ENCODE measurements at places on chromosomes 4 and X.

- DNase-seq, result no peak
These were observed 55.7 kb downstream of the SPANXN3 start for GRCh38 chrX:143461606-143462005.

DNA sequence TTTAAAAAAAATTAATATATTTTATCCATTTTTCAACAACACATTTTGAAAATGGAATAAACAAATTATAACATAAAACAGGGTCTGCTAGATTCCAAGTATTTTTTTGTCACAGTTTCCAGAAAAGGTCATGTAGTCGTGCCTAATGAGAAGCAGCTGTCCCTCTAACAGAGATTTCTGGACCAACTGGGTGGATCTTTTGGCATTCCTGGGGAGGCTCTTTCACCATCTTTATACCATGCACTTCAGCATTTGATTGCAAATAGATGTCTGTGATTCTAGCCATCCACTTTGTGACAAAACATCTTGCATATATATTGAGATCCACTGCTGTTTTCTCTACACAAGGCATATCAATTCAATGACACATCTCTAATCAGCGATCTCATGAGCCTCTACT, 210.7 kb upstream of the LDB2 start:
- no peak for DNase-seq

- DNase-seq, result no peak
These were observed 174.0 kb upstream of the GATB start for GRCh38 chr4:151934766-151935165.

DNA sequence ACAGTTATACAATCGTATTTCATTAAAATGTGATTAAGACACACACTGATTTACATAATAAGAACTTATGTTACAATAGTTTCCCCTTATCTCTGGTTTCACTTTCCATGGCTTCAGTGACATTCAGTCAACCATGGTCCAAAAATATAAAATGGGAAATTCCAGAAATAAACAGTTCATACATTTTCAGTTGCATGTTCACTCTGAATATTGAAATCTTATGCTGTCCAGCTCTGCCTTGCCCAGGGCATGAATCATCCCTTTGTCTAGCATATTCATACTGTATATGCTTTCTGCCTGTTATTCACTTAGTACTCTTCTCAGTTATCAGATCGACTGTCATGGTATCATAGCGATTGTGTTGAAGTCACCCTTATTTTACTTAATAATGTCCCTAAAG, 173.8 kb upstream of the DCAF12L2 start:
- no peak for DNase-seq

DNA sequence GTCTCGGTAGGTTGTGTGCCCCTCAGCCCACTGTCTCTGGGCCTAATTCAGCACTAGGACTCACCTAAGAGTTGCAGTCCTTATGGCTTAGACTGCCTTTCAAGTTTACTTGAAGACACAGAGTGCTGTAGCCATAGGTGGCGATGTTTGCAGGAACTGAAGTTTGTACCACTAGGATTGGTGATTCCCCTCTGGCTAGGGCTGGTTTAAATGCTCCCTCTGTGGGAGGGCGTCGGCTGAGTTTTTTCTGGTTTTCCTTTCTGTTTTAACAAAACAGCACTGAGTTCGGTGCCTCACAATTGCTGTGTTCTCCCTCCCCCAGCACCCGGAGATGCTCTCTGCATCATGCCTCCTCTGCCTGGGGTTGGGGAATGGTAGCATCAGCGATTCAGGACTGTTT, 480.9 kb downstream of the PCDH11X start:
- DNase-seq, result no peak

DNA sequence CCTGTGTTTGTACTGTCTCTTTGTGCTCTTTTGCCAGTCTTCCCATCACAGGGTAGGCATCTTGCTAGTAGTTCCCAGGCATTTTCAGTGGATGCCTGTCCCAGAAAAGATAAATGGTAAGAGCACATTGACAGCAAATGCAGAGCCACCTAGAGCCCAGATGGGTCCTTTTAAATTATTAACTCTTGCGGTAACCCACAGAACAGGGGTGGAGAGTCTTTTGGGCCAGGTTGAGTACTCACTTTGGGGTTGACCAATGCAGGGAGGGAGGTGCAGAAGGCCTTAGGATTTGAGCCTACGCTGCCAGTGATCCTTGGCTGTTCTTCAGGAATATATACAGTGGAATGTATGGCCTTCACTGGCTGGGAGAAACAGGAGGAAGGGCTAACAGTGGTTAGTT, 173.8 kb downstream of the MSN start:
- no peak for DNase-seq

DNA sequence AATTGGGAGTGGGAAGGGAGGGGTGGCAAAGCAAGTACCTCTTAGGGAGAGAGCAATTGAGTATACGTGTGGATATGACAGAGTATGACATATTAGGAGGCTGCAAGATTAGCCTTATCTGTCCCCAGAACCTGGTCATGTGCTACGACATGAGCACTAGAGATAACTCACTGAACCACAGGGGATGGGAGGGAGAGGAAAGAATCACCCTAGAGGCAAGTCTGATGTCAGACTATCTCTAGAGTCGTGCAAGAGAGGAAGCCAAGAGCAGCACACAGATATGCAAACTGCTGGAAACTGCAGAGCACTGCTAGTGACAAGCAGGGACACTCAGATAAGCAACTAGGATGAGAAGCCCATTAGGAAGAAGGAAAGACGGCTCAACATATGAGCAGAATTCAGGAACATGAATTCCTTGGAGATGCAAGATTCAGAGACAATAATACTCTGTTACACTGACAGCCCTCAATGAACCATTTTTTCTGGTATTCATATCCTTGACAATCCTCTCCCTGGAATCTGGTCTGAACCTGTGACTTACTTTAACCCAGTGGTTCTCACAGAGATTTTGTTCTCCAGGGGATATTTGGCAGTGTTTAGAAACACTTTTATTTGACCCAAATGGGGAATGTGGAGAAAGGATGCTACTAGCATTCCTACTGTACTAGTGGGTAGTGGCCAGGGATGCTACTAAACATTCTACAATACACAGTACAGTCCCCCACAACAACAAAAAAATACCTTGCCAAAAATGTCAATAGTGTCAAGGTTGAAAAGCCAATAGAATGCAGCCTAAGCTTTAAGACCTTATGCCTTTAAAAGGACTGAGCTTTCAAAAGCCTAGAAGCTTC, 84.0 kb upstream of the BMP2K start:
- no peak for DNase-seq

DNA sequence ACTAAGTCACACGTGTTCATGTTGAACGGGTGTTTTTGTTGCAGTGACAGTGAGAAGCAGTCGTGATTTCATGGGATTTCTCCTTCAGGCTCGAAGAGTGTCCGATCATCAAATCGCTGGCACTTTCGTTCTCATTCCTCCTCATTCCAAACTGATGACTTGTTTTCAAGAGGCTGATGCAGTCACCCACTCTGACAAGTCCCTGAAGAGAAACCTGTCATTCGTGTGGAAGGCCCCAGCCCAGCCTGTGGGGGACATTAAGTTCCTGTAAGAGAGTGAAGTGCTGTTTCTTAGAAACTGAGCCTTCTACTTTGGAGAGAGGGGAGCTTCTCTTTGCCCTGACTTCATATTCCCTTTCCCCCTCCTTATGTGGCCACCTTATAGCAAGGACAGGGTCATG, 8.0 kb downstream of the REELD1 start:
- DNase-seq, result no peak

GRCh38 chr4:98967786-98968329, 27.7 kb upstream of the METAP1 start:
- no peak for DNase-seq

DNA sequence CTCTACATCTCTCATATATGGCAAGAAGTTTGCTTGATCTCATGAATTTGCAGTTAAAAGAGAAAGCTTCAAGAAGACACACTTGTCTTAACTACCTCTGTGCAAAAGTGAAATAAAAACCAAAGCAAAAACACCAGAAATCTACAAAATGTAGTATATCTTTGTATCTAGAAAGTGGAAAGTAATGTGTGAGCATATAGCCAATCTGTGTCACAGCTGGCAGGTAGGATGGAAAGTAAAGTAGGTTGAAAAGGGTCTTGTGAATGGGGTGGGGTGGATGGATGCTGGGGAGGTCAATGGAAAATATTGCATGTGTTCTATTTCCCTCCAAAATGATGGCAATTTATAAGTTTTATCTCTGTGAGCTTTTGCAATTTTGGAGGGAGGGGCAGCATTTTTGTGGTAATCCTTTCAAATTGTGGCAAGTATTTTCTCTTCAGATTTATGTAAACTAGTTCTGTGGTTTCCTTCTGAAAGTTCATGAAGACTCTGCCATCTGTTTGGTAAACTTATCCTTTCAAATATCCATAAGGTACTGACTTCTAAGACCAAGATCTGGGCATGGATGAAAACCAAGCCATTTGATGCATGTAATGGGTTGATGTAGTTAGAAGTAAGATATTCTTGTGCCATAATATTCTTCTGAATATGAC, 215.9 kb upstream of the GIMD1 start:
- DNase-seq, result no peak

- no peak for DNase-seq
These were observed 23.6 kb downstream of the KLF3 start for GRCh38 chr4:38687571-38688011.

GRCh38 chr4:128335541-128335940, 47.9 kb upstream of the PGRMC2 start:
- no peak for DNase-seq

- DNase-seq, result peak; percentile 23
These were observed 672.2 kb upstream of the AMOT start for GRCh38 chrX:113512700-113513395.

DNA sequence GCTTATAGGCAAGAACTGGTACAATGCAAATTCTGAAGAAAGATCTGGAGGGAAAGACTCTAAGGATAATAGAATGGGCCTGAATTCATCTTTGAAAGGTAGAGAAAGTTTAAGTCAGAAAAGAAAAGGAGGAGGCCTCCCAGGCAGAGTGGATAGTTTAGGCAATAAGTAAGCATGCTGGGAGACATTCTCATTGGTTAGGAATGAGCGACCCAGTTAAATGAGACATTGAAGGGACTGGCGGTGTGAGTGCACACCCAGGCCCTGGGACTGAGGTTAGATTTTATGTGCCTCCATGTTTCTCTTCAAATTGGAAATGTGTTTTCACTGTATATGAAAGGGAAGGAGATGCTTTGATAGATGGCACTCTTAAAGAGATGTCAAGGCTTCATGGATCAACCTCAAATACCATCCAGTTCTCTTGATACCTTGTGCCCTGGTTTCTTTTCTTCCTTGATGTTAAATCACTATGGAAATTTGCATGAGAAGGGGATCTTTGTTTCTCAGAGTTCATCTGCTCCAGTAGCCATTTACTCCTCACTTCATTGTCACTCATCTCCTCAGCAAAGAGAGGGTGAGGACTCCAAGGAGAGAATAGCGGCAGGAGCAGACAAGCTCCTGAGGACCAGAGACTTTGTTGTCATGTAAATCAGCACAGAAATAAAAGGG, 584.2 kb upstream of the INTU start:
- DNase-seq, result no peak

DNA sequence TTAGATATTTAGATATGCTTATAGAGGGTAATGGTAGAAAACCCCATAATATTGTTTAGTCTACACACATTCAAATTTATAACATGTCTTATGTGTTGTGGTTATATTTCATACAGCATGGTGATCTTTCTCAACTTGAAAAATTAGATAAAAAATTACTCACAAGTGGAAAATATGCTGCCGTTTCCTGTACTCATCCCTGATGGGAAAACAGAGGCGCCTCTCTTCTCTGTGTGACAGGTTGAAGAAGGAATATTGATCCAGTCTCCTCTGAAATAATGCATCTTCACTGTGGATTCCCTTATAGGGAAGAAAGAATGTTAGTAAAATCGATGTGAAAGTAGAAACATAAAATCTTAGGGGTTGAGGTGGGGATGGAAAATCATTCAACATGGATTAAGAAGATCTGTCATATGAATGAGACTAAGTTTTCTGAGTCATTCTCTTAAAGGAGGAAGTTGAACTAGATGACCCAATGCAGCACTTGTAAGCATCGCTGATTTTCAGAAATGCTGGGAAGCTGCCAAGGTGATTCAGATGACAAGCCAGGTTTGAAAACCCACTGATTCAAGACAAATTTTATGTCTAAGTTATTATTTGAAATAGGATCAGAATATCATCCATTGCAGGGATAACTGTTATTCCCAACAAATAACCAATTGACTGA, 70.7 kb downstream of the ANKRD50 start:
- DNase-seq, result peak; percentile 49

All from AG04449 (cell line).